Upper lobe of right lung (tissue), 1 donor: ENCODE measurements at places on chromosomes 4 and X. TPM values are rescaled to one million over a fixed set of nuclear protein-coding genes. Genes with fewer than 3 reads are reported as not detected.
A peak's percentile ranks its signal among the peaks of the same experiment; 100 is the strongest.

DNA sequence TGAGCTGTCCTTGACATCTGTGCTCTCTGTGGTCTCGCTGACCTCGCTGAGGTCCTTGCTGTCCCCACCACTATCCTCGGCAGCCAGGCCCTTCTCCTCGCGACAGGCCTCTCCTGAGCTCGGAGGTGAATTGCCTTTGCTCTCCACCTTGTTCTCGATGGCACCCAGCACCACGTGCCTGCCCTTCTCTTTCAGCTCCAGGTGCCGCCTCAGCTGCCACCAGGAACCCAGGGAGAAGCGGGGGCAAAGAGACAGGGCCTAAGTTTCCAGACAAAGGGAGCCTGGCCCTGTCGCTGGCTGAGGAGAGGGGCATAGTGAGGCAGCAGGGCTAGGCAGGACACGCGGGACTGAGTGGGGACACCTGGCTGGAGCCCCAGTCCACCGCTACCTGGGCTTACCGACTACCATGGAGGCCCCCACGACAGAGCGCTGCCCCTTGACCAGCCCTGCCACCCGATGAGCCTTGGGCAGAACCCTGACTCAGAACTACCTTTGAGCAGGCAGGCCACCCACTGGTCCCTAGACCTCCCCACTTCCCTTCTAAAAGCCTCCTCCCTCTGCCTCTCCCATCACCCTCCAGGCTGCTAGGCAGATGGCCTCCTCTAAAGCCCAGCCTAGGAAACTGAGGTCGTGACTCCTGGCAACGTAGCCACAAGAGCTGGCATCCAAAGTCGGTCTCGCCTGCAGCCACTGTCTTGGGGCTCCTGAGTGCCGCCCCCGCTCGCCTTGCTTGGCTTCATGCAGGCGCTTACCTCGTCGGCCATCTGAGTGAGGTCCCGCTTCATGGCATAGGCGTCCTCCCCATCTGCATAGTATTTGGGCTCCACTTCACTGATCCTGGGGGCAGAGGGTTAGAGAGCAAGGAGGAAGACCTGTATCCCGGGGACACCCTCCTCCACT is 4.2 kb upstream of the ARHGAP4 start:
- DNase-seq = no peak
- no peak overlapping the region for H3K27ac ChIP-seq
- H3K4me3 ChIP-seq = no peak overlapping the region
- peaks cover 5% of the 10 kb centered on the region for H3K4me1 ChIP-seq

DNA sequence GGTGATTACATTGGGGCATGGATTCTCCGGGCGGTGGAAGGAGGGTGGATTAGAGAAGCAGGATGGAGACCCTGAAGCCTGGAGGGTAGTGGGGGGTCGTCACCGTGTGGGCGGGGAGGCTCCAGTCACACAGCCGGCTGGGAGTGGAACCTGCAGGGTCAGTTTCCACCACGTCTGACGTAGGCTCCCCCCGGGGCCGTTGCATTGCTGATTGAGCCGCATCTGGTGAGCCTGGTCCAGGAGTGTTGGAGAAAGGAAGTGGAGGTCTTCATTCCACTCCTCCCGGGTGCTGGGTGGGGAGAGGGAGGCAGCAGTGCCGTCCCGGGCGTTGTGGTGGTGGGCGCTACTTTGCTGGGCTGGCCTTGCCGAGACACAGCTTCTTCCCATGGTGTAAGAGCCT is 28.1 kb downstream of the TBC1D14 start:
- H3K36me3 ChIP-seq = no peaks in the 10 kb centered on the region
- no peak for DNase-seq
- H3K4me1 ChIP-seq = peaks cover 43% of the 10 kb centered on the region
- no peaks in the 10 kb centered on the region for H3K27me3 ChIP-seq

- no peak overlapping the region for H3K4me3 ChIP-seq
- no peaks in the 10 kb centered on the region for H3K4me1 ChIP-seq
These were observed 45.6 kb downstream of the BBS12 start for GRCh38 chr4:122777846-122778673.

DNA sequence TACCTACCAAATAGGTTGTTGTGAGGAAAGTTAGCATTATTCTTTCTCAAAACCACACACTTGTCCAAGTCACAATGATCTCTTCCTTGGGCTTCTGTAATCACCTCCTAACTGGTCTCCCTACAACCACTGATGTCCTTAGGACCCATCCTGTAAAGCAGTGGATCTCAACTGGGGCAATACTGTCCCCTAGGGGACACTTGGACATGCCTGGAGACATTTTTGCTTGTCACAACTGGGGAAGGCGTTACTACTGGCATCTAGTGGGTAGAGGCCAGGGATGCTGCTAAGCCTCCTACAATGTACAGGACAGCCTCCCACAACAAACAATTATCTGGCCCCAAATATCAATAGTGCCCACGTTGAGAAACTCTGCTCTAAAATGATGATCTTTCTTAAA is 118.7 kb upstream of the AP1S2 start:
- H3K27ac ChIP-seq = no peak overlapping the region
- H3K27me3 ChIP-seq = no peaks in the 10 kb centered on the region
- H3K4me3 ChIP-seq = no peak overlapping the region

DNA sequence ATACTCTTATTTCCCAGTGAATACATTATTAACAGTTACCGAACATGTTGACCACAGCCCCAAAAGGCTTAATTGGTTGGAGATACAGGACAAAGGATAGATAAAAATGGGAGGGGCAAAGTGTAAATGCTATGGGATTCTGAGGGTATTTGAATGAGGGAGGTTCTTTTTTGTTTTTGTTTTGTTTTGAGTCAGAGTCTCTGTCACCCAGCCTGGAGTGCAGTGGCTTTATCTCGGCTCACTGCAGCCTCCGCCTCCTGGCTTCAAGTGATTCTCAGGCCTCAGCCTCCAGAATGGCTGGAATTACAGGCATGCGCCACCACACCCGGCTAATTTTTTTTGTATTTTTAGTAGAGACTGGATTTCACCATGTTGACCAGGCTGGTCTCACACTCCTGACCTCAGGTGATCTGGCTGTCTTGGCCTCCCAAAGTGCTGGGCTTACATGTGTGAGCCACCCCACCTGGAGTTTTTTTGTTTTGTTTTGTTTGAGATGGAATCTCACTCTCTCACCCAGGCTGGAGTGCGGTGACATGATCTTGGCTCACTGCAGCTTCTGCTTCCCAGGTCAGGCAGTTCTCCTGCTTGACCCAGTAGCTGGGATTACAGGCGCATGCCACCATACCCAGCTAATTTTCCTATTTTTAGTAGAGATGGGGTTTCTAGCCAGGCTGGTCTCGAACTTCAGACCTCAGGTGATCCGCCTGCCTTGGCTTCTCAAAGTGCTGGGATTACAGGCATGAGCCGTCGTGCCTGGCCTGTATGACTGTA is 9.0 kb downstream of the UBE2K start:
- H3K27me3 ChIP-seq = no peaks in the 10 kb centered on the region
- no peak overlapping the region for H3K4me3 ChIP-seq
- DNase-seq = no peak
- H3K36me3 ChIP-seq = peaks cover 13% of the 10 kb centered on the region

GRCh38 chr4:88697141-88697540 is 488 bp downstream of the NAP1L5 start:
- H3K4me1 ChIP-seq = no peaks in the 10 kb centered on the region
- H3K27ac ChIP-seq = peak overlapping the region; percentile 61
- peak overlapping the region; percentile 56 for H3K4me3 ChIP-seq

DNA sequence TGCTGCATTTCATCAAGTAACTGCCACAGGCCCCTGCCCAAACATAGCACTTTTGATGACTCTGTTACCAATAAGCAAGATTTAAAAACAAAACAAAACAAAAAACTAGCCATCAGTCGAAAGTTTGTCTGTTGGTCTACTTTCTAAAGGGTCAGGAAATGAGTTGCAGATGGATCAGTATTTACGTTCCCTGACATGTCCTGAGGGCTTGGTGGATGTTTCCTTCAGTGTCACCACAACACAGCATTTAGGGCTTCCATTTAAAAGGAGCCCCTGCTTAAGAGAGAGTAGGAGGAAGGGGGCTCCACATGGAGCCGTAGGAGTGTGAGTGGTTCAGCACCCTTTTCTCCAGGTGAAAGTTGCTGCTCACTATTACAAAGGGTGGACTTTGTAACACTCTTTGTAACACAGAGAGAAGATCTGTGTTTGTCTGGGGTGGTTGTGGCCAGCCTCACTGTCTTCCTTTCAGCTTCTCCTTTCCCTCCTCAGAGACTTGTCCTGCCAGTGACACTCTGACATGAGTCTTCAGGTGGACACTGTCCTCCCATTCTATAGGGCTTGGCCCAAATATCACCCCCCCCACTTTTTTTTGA is 167.5 kb upstream of the PDE5A start:
- no peaks in the 10 kb centered on the region for H3K4me1 ChIP-seq
- no peaks in the 10 kb centered on the region for H3K27me3 ChIP-seq
- no peak for DNase-seq
- no peak overlapping the region for H3K4me3 ChIP-seq

GRCh38 chr4:72984351-72984750 is 85.2 kb downstream of the COX18 start:
- H3K36me3 ChIP-seq = no peaks in the 10 kb centered on the region
- H3K27me3 ChIP-seq = no peaks in the 10 kb centered on the region
- H3K4me1 ChIP-seq = no peaks in the 10 kb centered on the region
- no peak overlapping the region for H3K27ac ChIP-seq

GRCh38 chr4:151760002-151760401 is 805 bp downstream of the GATB start:
- H3K27me3 ChIP-seq = no peaks in the 10 kb centered on the region
- DNase-seq = no peak
- H3K36me3 ChIP-seq = peaks cover 34% of the 10 kb centered on the region
- no peak overlapping the region for H3K27ac ChIP-seq
- peaks cover 7% of the 10 kb centered on the region for H3K4me1 ChIP-seq

DNA sequence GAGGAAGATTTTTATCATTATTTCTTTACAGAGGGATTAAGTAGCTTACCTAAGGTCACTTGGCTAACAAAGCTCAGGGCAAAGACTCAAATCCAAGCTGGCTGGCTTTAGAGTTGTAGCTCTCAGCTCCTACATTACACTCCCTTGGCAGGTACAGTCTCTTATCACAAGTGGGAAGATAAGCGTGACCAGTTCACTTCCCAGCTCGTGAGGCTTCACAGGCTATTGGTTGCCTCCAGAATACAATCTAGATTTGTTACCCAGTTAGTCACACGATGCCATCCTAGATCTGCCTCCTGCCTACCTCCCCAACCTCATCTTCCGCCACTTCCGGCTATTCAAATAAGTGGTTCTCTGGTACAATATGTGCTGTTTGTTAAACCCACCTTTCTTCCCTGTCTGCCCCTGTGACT is 3.7 kb downstream of the MMRN1 start:
- H3K27ac ChIP-seq = no peak overlapping the region
- peaks cover 3% of the 10 kb centered on the region for H3K27me3 ChIP-seq
- no peaks in the 10 kb centered on the region for H3K4me1 ChIP-seq
- DNase-seq = no peak

DNA sequence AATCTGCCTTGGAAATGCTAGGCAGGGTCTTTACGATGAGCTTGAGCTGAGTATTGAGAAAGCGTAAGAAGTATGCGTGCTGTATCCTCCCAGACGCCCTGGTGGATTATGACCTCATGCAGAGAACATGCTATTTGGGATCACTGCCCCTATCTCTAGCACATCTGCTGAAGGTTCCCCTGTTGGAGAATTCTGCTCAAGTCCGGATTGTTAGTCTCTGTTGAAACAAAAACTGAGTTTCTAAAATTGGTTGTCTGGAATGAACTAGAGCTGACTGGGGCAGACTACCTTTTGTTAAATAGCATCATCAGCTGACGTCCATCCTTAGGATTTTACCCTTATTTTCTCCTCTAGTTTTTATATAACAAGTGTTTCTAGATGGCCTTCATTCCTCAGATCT is 7.5 kb downstream of the FHDC1 start:
- H3K4me1 ChIP-seq = no peaks in the 10 kb centered on the region
- H3K27me3 ChIP-seq = peaks cover 3% of the 10 kb centered on the region
- no peak for DNase-seq
- H3K4me3 ChIP-seq = no peak overlapping the region
- H3K36me3 ChIP-seq = peaks cover 5% of the 10 kb centered on the region

DNA sequence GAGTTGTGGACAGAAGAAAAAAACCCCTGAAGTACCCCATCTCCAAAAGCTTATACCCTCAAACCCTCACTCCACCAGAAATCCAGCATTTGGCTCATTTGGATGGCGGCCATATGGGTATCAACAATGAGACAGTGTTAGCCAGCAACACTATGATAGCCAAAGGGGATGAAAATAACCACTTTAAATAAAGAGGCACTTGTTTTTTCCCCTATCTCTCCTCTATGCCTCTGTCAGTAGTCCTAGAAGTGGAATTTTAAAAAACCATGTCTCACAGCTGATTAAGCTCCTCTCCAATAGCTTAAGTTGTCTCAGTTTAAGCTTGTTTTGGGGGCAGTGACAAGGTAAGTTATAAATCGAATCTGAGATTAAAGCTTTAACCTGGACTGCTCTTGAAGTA is 124.0 kb downstream of the MOSPD2 start:
- H3K4me3 ChIP-seq = no peak overlapping the region
- no peak for DNase-seq
- no peaks in the 10 kb centered on the region for H3K27me3 ChIP-seq
- H3K36me3 ChIP-seq = no peaks in the 10 kb centered on the region
- no peak overlapping the region for H3K27ac ChIP-seq
- no peaks in the 10 kb centered on the region for H3K4me1 ChIP-seq

DNA sequence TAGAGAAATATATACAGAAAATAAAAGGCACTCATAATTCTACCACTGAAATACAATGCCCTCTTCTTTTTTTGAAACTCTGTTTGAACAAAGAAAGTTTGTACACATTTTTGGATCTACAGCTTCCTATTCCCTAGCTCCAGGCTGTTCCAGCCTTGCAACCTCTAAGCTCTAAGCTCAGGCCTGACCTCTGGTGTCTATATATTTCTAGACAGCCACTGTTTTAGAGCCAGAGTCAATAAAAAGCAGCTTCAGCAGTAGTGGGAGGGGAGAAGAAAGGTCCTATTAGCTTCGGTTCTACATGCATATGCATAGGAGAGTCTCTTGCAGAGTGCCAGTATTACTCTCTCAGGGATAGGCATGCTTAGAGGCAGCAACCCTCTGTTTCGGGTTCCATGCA is 39.7 kb downstream of the CLDN2 start:
- H3K4me1 ChIP-seq = no peaks in the 10 kb centered on the region
- H3K27me3 ChIP-seq = no peaks in the 10 kb centered on the region
- H3K27ac ChIP-seq = no peak overlapping the region
- DNase-seq = no peak
- no peak overlapping the region for H3K4me3 ChIP-seq

GRCh38 chrX:124010157-124010556 is 48.7 kb downstream of the STAG2 start:
- H3K27ac ChIP-seq = no peak overlapping the region
- no peaks in the 10 kb centered on the region for H3K36me3 ChIP-seq
- H3K27me3 ChIP-seq = no peaks in the 10 kb centered on the region
- no peaks in the 10 kb centered on the region for H3K4me1 ChIP-seq
- no peak for DNase-seq

DNA sequence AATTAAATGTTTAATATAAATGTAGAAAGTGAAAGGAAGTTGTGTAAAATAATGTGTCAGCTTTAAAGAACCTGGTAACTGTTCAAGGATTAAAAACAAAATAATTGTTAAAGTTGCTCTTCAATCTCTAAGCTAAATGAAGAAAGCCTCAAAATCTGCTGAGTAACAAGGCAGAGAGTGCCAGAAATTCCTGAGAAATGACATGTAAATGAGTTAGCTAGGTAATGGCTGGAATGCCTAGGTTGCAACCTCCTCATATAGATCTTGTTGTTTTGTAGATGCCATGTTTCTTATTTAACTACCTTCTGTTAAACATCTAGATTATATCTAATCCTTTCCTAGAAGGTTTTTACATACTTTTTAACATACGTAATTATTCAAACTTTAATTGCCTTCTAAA is 763.6 kb upstream of the AGA start:
- H3K4me3 ChIP-seq = no peak overlapping the region
- DNase-seq = no peak
- H3K27ac ChIP-seq = no peak overlapping the region
- H3K4me1 ChIP-seq = no peaks in the 10 kb centered on the region
- H3K27me3 ChIP-seq = no peaks in the 10 kb centered on the region

Gene CSAG3
- not detected for total RNA-seq

Gene MAGEA4
- not detected for total RNA-seq

Gene TKTL2
- not detected for total RNA-seq

Gene SLC38A5
- 21.5 TPM for total RNA-seq

Gene TBX22
- total RNA-seq = not detected

Gene PNMA6F
- total RNA-seq = not detected
